ENCODE measurements at places on chromosomes 13 and 19.

- no peak overlapping the region for H3K4me3 ChIP-seq
- H3K4me1 ChIP-seq: no peaks in the 10 kb centered on the region
- DNase-seq: no peak
- H3K36me3 ChIP-seq: no peaks in the 10 kb centered on the region
- H3K27ac ChIP-seq: no peak overlapping the region
- H3K27me3 ChIP-seq: no peaks in the 10 kb centered on the region
Observed at GRCh38 chr13:84630476-84630875, 748.2 kb upstream of the SLITRK1 start.

DNA sequence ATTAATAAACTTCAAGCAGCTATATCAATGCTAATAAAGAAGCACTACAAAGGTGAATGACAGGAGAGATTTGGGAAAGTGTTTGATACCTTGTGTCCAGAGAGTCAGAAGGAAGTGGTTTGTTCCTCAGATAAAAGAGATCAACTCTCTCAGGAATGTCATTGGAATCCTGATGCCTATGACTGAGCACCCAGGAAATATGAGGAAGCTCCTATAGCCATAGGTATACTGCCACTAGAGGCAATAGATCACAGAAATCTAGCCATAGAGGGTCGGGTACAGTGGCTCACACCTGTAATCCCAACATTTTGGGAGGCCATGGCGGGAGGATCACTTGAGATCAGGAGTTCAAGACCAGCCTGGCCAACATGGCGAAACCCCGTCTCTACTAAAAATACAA, 612.6 kb downstream of the DACH1 start:
- H3K4me1 ChIP-seq: peaks cover 11% of the 10 kb centered on the region
- no peaks in the 10 kb centered on the region for H3K36me3 ChIP-seq
- H3K4me3 ChIP-seq: no peak overlapping the region
- H3K27me3 ChIP-seq: no peaks in the 10 kb centered on the region
- peak; percentile 59 for DNase-seq

- H3K27me3 ChIP-seq: peaks cover 34% of the 10 kb centered on the region
- DNase-seq: peak; percentile 49
- peaks cover 73% of the 10 kb centered on the region for H3K4me1 ChIP-seq
- peak overlapping the region; percentile 7 for H3K27ac ChIP-seq
- peak overlapping the region; percentile 21 for H3K4me3 ChIP-seq
- H3K36me3 ChIP-seq: no peaks in the 10 kb centered on the region
Observed at GRCh38 chr13:106530171-106530851, 5.2 kb downstream of the EFNB2 start.

DNA sequence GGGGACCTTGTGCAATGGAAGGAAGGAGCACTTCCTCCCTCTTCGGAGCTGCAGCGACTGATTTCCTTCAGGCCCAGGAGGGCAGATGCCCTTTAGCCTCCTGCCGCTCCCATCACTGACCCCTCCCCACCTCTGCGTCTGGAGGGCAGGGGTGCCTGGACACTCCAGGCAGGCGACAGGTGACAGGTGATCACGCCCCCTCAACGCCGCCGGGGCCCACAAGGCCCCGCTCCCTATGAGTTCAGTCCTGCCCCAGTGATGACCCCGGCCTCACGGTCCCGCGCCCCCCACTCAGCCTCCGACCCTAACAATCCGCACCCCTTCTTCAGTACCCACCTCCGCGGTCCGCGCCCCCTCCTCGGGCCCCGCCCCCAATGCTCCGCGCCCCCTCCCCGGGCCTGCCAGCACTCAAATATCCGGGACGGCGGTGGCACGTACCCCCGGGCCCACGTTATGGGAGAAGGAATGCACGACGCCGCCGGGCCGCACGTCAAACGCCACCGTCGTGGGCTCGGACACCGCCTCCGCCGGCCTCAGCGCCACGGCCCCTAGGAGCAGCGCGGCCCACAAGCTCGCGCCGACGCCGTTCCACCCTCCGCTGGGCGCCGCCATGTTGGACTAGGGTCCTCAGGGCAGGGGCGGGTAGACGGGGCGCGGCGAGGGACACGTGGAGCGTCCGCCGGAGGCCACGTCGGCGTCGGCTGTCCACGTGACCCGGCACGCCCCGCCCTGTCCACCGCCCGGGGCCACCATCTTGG, at the start of gene MYDGF:
MYDGF (minus strand) TSS at position 620 of the 758 bp plus-strand sequence; CDS start at position 612, 8 bp downstream.
- H3K4me3 ChIP-seq: peak within 1 kb of the TSS; percentile 91
- no peaks in the 10 kb centered on the region for H3K27me3 ChIP-seq
- H3K36me3 ChIP-seq: no peaks in the 10 kb centered on the region
- DNase-seq: peak; percentile 95
- H3K27ac ChIP-seq: no peak within 1 kb of the TSS
- H3K4me1 ChIP-seq: 0 out of 2 replicates have a peak, but pooled peaks cover 5% of the 10 kb centered on the region

GRCh38 chr13:97028441-97029299, 34.4 kb upstream of the OXGR1 start:
- no peak overlapping the region for H3K4me3 ChIP-seq
- no peak overlapping the region for H3K27ac ChIP-seq
- H3K36me3 ChIP-seq: no peaks in the 10 kb centered on the region
- DNase-seq: peak; percentile 67

DNA sequence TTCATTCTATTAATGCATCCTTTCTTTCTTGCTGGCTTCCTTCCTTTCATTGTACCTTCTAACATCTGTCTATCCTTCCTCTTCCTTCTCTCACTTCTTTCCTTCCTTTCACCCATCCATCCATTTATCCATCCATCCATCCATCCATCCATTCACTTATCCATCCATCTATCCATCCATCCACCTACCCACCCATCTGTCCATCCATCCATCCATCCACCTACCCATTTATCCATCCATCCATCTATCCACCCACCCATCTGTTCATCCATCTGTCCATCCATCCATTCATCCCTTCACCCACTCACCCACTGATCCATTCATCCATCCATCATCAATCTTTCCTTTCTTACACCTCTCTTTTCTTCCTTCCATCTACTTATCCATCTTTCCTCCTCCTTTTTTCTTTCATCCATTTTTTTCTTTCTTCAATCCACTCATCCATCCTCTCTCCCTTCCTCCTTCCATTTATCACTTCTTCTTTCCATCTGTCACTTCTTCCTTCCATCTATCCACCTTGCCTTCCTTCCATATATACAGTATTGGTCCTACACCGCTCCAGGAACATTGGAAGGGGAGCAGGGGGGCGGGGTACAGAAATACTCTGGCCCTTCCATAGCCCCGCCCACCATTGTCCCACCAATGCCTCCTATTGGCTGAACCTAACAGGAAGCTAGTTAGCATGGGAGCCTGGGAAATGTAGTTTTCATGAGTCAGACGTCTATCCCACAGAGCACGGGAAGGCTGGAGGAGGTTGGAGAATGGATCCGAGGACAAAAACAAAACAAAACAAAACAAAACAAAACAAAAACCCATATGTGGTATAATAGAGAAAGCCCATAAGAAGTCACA, 45.9 kb downstream of the MBD3L1 start:
- H3K36me3 ChIP-seq: peaks cover 4% of the 10 kb centered on the region
- no peak overlapping the region for H3K27ac ChIP-seq
- peak; percentile 0 for DNase-seq
- H3K4me1 ChIP-seq: no peaks in the 10 kb centered on the region
- H3K27me3 ChIP-seq: no peaks in the 10 kb centered on the region

DNA sequence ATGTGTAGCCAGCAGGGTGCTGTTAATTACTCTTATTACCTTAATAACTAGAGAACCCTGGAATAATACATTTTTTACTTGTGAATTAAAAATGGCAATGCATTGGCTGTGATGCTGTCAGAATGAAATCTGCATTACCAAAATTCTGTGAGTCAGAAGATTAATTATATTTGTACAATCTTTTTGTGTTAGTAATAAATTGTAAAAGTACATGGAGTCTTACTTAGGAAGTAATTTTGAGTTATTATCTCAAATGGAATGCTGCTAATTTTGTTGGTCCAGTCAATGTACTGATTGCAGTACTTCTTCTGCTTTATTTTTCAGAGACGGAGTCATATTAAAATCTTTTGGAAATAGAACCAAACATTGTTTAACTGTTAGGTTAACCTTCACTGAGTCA, 152.0 kb upstream of the SLC10A2 start:
- H3K27ac ChIP-seq: no peak overlapping the region
- no peaks in the 10 kb centered on the region for H3K4me1 ChIP-seq
- no peaks in the 10 kb centered on the region for H3K36me3 ChIP-seq
- no peaks in the 10 kb centered on the region for H3K27me3 ChIP-seq
- DNase-seq: no peak
- no peak overlapping the region for H3K4me3 ChIP-seq

GRCh38 chr13:95181586-95181985, 119.7 kb downstream of the ABCC4 start:
- no peaks in the 10 kb centered on the region for H3K27me3 ChIP-seq
- no peak for DNase-seq
- H3K4me3 ChIP-seq: no peak overlapping the region
- H3K27ac ChIP-seq: no peak overlapping the region

GRCh38 chr13:44053208-44053607, 173.5 kb downstream of the LACC1 start:
- H3K36me3 ChIP-seq: no peaks in the 10 kb centered on the region
- H3K27me3 ChIP-seq: peaks cover 13% of the 10 kb centered on the region
- H3K4me1 ChIP-seq: peaks cover 21% of the 10 kb centered on the region
- H3K27ac ChIP-seq: no peak overlapping the region

- H3K27me3 ChIP-seq: no peaks in the 10 kb centered on the region
- 0 out of 2 replicates have a peak, but pooled peaks cover 3% of the 10 kb centered on the region for H3K36me3 ChIP-seq
- H3K4me1 ChIP-seq: peaks cover 14% of the 10 kb centered on the region
- no peak overlapping the region for H3K27ac ChIP-seq
- DNase-seq: no peak
- no peak overlapping the region for H3K4me3 ChIP-seq
Observed at GRCh38 chr13:36745436-36745835, 71.6 kb downstream of the SERTM1 start.

DNA sequence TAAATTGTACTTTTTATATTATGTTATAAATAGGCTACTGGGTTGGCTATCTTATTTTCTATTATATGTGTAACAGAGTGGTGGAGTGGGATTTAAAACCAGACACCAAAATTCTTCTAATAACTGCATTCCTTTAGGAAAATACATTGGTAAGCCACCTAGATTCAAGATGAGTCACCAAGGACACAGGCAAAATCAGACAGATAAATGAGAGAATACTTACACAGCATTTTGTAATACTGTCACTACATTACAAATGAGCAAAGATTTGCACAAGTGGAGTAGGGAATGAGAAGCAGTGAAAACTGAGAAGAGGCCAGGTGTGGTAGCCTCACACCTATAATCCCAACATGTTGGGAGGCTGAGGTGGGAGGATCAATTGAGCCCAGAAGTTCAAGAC, 6.2 kb upstream of the SPART start:
- DNase-seq: no peak
- H3K4me3 ChIP-seq: no peak overlapping the region
- no peaks in the 10 kb centered on the region for H3K4me1 ChIP-seq

GRCh38 chr19:38769635-38770211, 3.6 kb downstream of the LGALS7 start:
- no peak overlapping the region for H3K27ac ChIP-seq
- no peaks in the 10 kb centered on the region for H3K4me1 ChIP-seq
- DNase-seq: peak; percentile 79
- H3K4me3 ChIP-seq: peak overlapping the region; percentile 49

DNA sequence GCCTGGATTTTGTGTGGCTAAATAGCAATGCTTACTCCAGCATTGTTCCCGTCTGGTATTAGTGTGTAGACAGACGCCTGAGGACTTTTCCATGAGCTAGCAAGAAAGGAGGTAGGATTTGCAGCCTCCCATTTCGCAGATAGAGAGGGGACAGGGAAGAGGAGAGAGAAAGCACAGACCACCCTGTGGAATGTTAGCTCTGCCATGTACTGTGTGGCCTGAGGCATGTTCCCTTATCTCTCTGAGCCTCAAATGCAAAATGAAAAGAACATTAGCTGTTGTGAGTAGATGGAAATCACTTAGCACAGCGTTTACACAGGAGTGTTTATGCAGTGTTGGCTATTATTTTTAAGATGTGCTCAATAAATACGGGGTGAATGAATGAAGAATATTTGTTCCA, 45.5 kb downstream of the OLFM4 start:
- H3K4me3 ChIP-seq: no peak overlapping the region
- H3K36me3 ChIP-seq: no peaks in the 10 kb centered on the region
- peaks cover 5% of the 10 kb centered on the region for H3K4me1 ChIP-seq
- H3K27ac ChIP-seq: no peak overlapping the region
- H3K27me3 ChIP-seq: no peaks in the 10 kb centered on the region

- no peak overlapping the region for H3K4me3 ChIP-seq
- no peak for DNase-seq
- no peaks in the 10 kb centered on the region for H3K27me3 ChIP-seq
- no peak overlapping the region for H3K27ac ChIP-seq
- H3K4me1 ChIP-seq: peaks cover 11% of the 10 kb centered on the region
- H3K36me3 ChIP-seq: peaks cover 6% of the 10 kb centered on the region
Observed at GRCh38 chr19:23769691-23770468, 11.2 kb upstream of the ZNF681 start.

- H3K4me3 ChIP-seq: peak overlapping the region; percentile 84
- H3K36me3 ChIP-seq: no peaks in the 10 kb centered on the region
- DNase-seq: no peak
- peaks cover 9% of the 10 kb centered on the region for H3K4me1 ChIP-seq
Observed at GRCh38 chr19:15448044-15448777, 1.5 kb downstream of the WIZ start.

All from GM23338 (cell line).